ENCODE measurements at places on chromosomes 16 and 17. TPM values are rescaled to one million over a fixed set of nuclear protein-coding genes. Genes with fewer than 3 reads are reported as not detected.

The RNF167 gene
- total RNA-seq: 103 TPM

The AKTIP gene
- 122 TPM for total RNA-seq

The TTYH2 gene
- total RNA-seq: 16.2 TPM

The LDHD gene
- 2.7 TPM for total RNA-seq

The TLCD2 gene
- 0.08 TPM for total RNA-seq

The TEKT5 gene
- not detected for total RNA-seq

The MMP15 gene
- 0.85 TPM for total RNA-seq

The HS3ST3A1 gene
- not detected for total RNA-seq

GRCh38 chr17:80637048-80637781 lies 92.6 kb downstream of the RPTOR start:
- no peak for DNase-seq

DNA sequence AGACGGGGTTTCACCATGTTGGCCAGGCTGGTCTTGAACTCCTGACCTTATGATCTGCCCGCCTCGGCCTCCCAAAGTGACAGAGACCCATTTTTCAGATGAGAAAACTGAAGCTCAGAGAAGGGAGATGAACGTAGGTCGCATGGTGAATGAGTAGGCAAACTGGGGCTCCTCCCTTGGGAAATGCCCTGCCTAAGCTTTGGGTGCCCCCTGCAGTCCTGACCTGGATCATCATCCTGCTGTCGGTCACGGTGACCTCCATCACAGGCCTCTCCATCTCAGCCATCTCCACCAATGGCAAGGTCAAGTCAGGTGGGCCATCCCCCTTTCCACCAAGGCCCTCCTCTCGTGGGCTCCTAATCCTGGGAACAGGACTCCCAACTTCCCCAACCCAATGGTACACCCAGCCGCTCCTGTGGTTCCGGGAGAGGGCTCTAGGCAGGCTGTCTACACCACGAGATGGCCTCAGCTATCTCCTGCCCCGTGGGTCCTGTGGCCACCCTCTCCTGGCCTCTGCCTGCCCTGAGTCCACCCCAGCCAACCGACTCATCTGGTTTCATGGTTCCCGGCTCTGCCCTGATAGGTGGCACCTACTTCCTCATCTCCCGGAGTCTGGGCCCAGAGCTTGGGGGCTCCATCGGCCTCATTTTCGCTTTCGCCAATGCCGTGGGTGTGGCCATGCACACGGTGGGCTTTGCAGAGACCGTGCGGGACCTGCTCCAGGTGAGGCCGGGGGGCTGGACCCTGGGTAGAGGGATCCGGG lies 4.7 kb downstream of the SLC12A3 start:
- peak; percentile 21 for DNase-seq

DNA sequence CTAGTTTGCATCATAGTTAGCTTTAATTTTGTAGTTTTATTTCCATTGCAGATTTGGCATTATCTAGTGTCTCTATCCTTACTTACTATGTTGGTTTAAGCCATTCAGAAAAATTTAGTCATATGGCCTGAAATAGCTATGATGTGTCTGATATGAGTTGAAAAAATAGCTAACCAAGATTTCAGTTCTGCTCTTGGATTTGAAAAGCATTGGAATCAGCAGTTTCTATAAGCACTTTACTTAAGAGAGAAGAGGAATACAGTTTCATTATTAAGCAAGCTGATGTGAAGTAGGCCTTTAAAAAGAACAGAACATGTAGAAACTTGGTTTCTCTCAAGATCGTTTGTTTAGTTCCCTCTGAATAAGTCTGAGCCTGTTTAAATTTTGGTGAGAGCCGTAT lies 25.9 kb downstream of the LPCAT2 start:
- DNase-seq: no peak

DNA sequence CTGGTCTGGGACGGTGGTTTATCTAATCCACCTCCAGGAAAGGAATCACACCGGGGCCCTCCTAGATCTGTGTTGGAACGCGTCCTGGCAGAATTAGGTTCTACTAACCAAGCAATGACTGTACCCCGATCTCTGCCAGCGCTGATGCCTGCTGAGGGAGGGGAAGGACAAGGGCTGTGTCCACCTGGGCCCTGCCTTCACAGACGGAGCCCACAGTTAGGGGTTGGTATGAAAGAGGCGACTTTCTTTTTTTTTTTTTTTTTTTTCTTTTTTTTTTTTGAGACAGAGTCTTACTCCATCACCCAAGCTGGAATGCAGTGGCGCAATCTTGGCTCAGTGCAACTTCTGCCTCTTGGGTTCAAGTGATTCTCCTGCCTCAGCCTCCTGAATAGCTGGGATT lies 9.9 kb upstream of the KRT19 start:
- DNase-seq: no peak

DNA sequence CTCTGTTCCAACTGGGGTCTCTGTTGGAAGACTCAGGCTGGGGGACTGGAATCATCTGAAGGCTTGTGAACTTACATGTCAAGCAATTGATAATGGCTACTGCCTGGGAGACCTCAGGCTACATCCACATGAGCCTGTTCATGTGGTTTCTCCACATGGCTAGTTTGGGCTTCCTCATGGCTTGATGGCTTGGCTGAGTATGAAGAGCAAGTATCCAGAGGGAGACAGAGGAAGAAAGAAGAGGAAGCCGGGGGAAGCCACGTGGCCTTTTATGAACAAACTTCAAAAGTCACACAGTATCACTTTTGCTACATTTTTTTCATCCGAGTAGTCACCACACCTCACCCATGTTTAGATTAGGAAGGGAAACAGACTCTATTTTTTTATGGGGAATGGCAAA lies 158.9 kb downstream of the TRIM37 start:
- no peak for DNase-seq

DNA sequence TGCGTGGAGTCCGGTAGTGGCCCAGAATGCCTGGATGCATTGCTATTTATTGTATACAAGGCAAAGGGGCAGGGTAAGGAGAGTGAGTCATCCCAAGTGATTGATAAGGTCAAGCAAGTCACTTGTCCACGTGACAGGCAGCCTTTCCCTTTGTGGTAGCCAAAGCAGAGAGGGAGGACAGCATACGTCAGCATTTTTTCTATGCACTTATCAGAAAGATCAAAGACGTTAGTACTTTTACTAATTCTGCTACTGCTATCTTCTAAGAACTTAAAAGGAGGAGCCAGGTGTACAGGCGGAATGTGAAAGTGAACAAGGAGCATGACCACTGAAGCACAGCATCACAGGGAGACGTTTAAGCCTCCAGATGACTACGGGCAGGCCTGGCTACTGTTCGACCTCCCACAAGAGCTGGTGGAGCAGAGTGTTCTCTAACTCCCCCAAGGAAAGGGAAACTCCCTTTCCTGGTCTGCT lies 47.9 kb upstream of the ARL4D start:
- no peak for DNase-seq

GRCh38 chr16:20865420-20866131 lies 34.6 kb downstream of the DCUN1D3 start:
- DNase-seq: no peak

GRCh38 chr17:8153525-8153956 lies 1.3 kb upstream of the PER1 start:
- peak; percentile 33 for DNase-seq

GRCh38 chr16:4880006-4880580 lies 32.8 kb downstream of the UBN1 start:
- no peak for DNase-seq

GRCh38 chr17:39169101-39169500 lies 3.1 kb upstream of the ARL5C start:
- no peak for DNase-seq

DNA sequence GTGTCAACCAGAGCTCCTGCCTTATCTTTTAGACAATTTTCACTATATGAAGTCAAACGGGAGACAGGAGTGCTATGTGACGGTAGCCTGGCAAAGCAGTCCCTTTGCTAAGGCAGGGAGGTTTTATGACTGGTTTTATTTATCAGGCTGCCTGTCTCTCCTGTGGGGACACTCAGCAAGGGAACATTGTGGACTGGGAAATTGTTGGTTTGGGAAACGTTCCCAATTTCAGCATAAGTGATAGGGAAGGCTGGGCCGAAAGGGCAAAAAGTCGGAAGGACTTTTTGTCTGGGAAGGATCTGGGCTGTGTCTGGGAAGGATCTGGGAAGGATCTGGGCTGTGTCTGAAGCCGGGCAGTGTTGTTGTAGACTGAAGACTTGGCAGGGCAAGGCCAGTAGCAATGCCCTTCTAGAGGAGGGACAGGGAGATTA lies 211.2 kb downstream of the PARN start:
- no peak for DNase-seq

DNA sequence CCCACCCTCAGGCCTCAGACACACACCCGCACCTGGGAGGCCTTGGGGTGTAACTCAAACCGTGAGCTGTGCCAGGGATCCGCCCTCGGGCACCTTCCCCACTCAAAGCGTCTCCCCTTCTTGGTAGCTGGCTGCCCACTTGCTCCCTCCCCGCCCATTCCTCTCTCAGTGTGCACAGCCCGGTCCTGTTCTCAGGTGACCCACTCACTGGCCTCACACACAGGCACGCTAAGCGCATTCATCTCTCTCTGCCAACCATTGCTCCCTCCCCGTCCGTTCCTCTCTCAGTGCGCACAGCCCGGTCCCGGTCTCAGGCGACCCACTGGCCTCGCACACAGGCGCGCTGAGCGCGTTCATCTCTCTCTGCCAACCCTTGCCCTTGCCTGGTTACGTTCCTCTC lies 20.8 kb downstream of the WDR45B start:
- no peak for DNase-seq

- DNase-seq: no peak
Measured at GRCh38 chr17:78479369-78479768, 97.8 kb downstream of the DNAH17 start.

- DNase-seq: no peak
Measured at GRCh38 chr16:19231881-19232280, 53.6 kb upstream of the CLEC19A start.

- no peak for DNase-seq
Measured at GRCh38 chr17:38550661-38551060, 55.1 kb downstream of the SRCIN1 start.

All from naive thymus-derived CD4-positive, alpha-beta T cell (primary cell).